ENCODE measurements at places on chromosomes 6 and 20.

DNA sequence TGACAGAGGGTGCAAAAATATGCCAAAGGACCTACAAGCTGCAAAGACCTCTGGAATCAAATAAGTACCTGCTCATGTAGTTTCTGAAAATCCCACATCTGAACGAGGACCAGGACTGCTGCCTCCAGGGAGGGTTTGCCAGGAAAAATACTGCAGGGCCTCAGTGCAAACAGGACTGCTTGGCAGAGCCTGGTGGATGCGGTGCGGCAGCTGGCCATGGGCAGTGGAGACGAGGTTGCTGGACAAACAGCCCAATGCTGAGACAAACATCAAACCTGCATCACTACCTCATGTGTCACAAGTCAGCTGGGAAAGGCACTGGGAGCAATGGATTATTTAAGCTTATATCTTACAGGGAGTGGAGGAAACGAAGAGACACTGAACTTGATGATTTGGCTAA, 238.8 kb downstream of the PAX1 start:
- no peak for DNase-seq

GRCh38 chr20:59828125-59829053, 105.0 kb downstream of the SYCP2 start:
- DNase-seq, result no peak

DNA sequence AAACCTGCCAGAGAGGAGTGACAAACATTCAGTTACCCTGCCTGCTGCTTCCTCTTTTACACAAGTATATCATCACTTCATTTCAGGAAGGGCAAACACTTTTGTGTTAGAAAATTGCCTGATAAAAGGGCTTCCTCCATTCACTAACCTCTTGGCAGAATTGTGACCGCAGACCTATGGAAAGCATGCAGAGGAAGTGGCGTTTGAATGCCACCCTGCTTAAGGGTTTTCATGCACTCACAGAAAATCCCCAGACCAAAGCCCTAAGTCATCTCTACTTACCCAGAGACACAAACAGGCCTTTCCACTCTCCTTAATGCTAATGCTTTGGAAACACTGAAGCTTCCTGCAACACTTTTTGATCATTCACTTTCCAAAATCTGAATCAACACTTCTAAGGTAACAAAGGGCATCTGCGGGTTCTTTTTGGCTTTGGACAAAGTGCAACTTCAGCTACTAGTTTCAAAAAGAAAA, 22.1 kb upstream of the RALGAPA2 start:
- no peak for DNase-seq

DNA sequence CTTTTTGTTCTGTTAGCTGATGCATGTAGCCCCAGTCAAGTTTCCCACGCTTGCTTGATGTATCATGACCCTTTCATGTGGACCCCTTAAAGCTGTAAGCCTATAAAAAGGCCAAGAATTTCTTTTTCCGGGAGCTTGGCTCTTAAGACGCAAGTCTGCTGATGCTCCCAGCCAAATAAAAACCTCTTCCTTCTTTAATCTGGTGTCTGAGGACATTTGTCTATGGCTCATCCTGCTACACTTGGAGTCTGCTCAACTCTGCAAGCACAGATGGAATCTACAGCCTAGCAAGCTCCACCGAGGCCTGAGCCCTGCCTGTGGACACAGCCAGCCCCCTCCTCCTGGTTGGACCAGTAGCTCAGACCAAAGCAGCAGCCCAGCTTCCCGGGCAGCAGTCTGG, 3.4 kb downstream of the CST2 start:
- DNase-seq, result no peak

DNA sequence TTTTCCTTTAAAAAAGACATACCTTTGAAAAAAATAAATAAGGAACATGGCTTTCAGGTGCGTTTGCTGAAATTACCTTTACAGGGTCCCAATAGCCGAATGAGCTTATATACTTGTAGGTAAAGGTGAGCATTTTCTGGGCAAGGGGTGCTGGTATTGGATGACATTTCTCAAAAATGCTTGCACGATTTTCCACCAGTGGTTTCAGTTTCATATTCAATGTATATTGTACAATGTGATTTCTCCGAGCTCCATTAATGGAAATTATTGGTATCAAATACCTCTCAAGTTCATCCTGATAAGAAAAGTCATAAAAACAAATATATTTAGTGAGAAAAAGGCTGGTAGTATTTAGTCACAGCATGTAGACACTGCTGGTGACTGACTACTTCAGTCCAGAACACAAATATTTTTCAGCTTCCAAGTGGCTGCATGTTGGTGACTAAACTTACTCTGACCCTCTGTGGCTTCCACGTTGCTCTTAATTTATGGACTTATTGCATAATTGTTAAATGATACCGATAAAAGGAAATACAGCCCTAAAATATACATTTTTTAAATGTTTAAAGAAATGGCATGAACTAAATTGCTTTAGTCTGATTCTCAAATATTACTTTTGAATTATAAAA, 32.9 kb upstream of the ZBTB24 start:
- DNase-seq, result no peak

- DNase-seq, result no peak
Observed at GRCh38 chr6:96469312-96469711, 52.3 kb upstream of the UFL1 start.

Data from ascending aorta (tissue), 2 donors.